ENCODE measurements at places on chromosomes 5 and 9. TPM values are rescaled to one million over a fixed set of nuclear protein-coding genes. Genes with fewer than 3 reads are reported as not detected.

The WDR70 gene
- total RNA-seq, result 10.7 TPM

The CCNJL gene
- total RNA-seq, result 0.16 TPM

The MARCOL gene
- total RNA-seq, result not detected

The DIRAS2 gene
- 3.1 TPM for total RNA-seq
